ENCODE measurements at places on chromosomes 1 and 21.

GRCh38 chr1:27650539-27651175 lies 15.7 kb upstream of the FGR start:
- DNase-seq: no peak

DNA sequence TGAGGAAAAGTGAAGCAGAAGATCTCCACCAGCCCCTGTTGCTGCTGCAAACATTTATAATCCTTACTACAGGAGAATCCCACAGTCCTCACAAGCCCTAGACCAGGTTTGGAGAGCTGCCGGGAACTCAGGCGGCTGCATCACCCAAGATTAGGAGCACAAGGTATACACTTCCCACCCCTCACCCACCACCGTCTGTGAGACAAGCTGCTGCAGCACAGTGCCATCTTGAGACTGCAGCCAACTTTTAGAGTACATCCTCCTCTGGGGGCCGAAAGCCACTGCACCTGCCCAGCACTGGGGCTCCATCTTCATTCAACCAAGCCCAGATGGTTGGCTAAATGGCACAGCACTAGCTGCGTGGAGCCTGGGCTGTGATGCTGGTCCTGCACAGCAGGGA lies 13.8 kb downstream of the OLFML3 start:
- no peak for DNase-seq

- DNase-seq: no peak
Measured at GRCh38 chr1:10063878-10064277, 31.1 kb downstream of the UBE4B start.

GRCh38 chr21:42125571-42126544 lies 54.7 kb downstream of the UMODL1 start:
- DNase-seq: no peak

- no peak for DNase-seq
Measured at GRCh38 chr1:36080236-36080635, 3.7 kb upstream of the TEKT2 start.

GRCh38 chr21:14998784-14999183 lies 66.0 kb downstream of the NRIP1 start:
- DNase-seq: no peak

- no peak for DNase-seq
Measured at GRCh38 chr1:58773406-58773840, 10.4 kb downstream of the JUN start.

DNA sequence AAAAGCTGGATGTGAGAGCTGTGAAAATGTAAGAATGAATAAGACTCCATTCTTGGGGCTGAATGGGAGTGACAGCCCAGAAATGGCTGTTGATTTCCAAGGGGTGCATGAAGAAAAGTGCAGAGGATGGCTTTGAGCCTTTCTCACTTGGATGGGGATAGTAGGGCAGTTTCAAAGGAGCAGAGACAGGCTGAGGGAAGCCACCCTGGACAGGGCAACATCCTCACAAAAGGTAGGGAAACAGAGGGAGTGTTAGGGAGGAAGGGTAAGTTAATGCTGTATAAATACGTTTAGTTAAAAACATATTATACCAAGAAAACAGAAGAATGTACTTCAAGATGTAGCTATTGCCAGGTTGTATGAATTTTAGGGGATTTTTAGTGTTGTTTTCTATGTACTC lies 38.1 kb downstream of the GADD45A start:
- no peak for DNase-seq

DNA sequence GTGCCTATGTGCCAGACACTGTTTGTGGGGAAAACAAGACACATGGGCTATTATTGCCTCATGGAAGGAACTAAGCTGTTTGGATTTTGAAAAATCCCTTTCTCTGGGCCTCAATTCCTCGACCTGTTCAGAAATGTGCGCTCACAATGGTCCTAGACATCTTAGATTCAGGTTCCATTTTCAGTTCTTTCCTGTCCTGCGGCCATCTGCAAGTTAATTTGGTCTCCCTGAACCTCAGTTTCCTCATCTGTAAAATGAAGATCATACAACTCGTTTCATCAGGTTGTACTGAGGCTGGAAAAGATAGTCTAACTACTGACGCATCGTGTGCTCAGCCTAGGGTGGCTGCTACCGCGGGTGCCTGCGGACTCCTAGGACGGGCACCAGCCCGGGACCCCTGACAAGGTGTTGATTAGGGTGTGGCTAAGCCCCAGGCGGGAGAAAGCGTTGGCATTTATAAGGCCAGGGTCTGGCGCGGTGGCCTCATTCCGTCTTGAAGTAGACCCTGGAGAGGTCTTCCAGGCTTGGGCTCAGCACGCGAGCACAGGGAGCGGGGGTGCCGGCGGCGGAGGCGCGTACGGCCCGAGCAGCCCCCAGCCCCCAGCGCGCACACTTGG lies 493 bp upstream of the ELOA start:
- peak; percentile 51 for DNase-seq

DNA sequence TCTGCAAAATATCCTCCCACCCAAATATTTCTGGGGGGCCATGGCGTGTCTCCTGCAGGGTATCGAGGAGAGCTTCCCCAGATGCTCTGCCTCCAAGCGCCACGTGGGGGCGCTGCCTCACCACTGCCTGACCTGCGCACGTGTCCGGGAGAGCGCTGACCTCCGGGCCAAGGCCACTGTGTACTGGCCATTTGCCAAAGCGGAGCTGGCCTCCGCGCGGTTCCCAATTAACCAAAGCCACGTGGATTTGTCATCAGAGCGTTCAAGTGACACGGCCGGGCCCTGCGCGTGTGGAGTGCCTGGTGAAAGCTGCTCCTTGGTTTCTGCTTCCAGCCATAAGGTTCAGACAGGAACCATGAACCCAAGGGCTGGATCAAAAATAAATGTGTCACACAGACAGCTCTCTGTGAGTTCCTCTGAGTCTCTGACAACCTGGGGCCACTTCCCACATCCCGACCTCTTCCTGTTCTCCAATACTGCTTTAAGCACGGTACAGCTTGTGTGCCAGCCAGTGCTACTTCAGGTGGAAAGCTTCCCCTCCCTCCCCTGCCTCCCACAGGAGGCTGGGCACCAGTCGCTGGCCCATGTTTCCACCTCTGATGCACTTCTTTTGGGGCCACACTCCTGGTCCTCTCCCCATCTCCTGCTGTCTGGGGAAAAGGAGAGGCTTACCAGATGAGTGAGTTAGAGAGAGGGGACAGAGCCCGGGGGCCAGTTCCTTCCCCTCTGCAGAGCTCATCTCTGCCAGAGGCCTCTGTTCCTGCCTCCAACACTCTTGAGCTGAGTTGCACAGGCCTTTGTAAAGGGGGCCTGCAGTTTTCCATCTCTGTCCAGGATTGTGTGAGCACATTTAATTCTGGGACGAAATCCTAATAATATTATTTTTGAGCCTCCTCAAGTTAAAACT lies 26.1 kb downstream of the ZP4 start:
- peak; percentile 78 for DNase-seq

DNA sequence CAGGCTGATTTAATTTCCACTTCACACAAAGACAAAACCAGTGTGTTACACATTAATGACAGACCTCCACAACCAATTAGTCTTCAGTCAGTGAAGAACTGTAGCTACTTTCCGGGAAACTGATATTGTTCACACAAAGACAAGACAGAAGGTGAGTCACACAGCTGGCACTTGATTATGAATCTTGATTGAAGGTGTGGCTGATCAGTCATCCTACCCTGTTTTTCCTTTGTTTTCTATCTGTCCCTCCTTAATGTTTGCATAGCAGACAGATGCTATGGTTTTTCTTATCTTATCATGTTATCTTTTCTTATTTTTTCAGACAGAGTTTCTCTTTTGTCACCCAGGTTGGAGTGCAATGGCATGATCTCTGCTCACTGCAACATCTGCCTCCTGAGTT lies 185.1 kb upstream of the GREM2 start:
- DNase-seq: no peak

DNA sequence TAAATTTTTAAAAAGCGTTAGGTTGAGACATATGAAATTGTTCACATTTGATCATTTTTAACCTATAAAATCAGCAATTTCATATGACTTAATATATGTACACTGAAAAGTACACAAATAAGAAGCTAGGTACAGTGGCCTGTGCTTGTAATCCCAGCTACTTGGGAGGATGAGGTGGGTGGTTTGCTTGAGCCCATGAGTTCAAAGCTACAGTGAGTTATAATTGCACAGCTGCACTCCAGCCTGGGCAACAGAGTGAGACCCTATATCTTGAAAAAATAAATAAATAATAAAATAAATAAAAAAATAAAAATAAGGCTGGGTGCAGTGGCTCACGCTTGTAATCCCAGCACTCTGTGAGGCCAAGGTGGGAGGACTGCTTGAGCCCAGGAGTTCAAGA lies 5.2 kb upstream of the EPB41 start:
- no peak for DNase-seq

- DNase-seq: peak; percentile 55
Measured at GRCh38 chr1:206608108-206608698, 4.1 kb downstream of the EIF2D start.

DNA sequence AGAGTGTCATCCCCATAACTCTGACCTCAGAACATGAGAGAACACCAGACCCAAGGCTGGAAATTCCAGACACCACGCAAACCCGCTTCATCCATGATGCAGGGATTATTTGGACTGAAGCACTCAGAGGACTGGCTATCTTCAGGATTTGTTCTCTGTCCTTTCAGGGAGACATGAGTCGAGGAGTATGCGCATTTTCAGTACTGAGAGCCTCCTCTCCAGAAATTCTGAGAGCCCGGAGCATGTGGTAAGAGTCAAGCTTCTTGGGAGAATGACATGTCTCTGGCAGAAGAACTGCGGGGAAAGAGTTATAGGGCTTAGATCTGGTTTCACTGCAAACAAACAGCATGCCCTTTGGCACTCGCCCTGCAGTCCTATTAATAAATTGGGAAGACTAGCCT lies 6.9 kb downstream of the LAX1 start:
- no peak for DNase-seq

Measured in liver (tissue), 10 donors.